ENCODE measurements at places on chromosomes 3 and 15.

DNA sequence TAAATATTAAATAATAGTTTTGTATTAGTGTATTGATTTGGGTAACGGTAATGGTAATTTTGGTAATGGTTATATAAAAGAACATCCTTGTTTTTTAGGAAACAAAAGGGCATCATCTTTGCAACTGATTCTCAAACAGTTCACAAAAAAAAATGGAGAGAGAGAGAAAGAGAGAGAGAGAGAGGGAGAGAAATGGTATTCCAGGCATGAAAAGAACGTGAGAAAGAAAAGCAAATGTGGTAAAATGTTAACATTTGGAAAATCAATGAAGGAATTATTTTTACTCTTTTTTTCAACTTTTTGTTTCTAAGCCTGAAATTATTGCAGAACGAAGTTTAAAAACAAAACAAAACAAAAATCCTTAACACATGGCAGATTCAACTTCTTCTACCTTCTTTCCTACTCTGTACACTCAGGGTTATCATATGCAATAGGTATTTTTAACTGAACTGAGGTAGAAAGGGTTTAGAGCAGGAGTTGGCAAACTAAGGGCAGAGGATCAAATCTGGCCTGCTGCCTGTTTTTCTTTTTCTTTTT, 2.2 kb upstream of the GLB1 start:
- no peak for DNase-seq

- DNase-seq: no peak
These were observed 138.3 kb downstream of the RYR3 start for GRCh38 chr15:33448961-33449606.

- DNase-seq: no peak
These were observed 497 bp upstream of the RPLP1 start for GRCh38 chr15:69451951-69452691.

DNA sequence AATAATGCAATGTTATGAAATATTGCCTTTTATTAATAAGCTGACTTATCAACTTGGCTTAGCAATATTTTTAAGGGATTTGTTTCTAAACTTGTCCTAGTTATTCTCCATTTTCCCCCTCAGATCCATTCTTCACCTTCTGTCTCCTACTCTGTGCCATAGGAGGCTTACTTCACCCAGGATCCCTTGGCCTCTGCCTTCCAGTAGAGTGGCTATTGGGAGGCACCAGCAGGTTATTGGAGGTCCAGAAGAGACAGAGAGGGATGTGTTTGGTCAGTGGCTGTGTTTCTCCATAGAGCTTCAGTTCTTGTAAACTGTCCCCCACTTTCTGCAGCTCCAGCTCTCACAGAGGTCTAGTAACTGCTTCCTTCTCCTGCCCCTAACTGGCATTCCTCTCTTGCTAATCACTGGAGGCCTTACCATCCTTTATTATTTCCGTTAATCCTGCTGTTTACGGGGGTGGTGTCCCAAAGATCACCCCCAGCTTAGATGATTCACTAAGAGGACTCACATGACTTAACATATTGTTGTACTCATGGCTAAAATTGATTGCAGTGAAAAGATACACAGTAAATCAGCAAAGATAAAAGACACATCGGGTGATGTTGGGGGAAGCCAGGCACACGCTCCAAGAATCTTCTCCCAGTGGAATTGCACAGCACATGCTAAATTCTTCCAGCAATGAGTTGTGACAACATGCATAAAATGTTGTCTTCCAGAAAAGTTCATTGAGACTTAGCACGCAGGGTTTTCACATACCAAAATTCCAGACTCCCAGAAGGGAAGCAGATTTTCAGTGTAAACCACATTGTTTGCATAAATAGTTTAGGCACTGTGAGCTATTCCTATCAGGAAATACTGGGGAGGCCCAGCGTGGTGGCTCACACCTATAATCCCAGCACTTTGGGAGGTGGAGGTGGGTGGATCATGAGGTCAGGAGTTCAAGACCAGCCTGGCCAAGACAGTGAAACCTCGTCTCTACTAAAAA, 67.5 kb downstream of the RPL22L1 start:
- no peak for DNase-seq

DNA sequence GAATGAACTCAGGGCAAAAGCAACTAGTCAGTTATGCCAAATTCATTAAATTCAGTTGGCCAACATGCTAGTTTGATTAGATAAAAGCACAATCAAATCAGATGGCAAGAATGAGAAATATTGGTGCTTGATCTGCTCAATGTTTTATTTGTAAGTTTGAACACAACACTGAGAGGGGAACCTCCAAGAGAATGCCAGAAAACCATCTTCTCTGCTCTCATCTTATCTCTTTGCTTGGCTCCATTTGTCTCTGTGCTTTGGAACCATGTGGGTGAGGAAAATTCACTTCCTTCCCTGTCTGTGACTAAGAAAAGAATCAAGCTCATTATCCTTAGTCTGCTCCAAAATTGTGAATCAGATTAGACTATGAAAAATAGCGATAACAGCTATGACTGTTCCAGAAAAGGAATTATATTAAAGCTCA, 43.6 kb upstream of the DCBLD2 start:
- no peak for DNase-seq

GRCh38 chr3:46844397-46844796, 18.8 kb downstream of the MYL3 start:
- no peak for DNase-seq

DNA sequence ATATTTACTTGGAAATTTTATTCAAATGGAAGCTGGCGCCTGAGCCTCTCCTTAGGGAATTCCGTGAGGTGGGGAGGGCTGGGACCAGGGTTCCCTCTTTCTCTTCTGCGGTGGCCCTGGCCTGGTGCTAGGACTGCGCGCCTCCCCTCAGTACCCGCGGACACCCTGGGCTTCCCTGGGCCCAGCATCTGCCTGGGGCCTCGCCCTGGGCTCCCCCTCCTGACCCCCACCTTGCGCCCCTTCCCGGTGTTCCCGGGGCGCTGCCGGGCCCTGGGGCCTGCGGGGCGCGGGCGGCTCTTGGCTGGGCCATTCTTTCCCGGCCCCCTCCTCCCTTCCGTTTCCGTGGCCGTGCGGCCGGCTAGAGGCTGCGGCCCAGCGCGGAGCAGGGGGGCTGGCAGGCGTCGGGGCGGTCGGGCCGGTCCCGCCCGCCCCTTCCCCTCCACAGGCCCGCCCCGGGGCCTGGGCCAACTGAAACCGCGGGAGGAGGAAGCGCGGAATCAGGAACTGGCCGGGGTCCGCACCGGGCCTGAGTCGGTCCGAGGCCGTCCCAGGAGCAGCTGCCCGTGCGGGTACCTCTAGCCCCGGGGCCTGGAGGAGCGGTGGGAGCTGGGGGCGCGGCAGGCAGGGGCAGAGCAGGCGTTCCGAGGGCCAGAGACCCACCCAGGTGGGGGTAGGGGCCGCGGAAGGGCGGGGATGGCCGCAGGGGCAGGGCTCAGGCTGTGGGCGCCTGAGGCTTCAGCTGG, at the start of gene FES:
FES (plus strand) TSS at position 529 of the 743 bp plus-strand sequence. CDS start 542 bp downstream, outside the sequence.
- peak; percentile 44 for DNase-seq

DNA sequence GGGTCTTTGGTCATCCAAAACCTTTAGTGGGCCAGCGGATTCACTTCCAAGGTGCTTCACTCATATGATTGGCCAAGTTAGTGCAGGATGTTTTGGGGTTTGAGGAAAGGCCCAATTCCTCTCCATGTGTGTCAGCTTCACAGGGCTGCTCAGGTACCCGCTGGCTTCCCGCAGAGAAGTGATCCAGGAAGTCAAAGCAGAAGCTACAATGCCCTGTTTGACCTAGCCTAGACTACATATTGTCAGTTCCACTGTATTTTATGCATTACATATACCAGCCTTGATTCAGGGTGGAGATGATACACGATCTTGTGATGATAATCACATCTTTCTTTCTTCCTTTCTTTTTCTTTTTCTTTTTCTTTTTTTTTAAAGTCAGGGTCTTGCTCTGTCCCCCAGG, 32.1 kb downstream of the PDE8A start:
- no peak for DNase-seq

GRCh38 chr3:13574798-13575451, 26.0 kb downstream of the FBLN2 start:
- DNase-seq: no peak

DNA sequence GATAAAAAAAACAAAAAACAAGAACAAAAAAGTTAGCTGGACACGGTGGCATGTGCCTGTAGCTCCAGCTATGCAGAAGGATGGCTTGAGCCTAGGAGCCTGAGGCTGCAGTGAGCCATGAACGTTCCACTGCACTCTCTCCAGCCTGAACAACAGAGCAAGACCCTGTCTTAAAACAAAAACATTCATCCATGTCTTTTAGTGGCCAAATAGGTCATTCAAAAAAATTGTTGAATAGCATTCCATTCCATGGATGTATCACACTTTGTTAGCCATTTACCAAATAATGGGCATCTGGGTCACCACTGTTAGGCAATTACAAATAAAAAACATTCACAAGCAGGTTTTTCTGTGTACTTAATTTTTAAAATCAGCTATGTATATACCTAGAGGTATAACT, 139.7 kb downstream of the STAG1 start:
- DNase-seq: no peak

DNA sequence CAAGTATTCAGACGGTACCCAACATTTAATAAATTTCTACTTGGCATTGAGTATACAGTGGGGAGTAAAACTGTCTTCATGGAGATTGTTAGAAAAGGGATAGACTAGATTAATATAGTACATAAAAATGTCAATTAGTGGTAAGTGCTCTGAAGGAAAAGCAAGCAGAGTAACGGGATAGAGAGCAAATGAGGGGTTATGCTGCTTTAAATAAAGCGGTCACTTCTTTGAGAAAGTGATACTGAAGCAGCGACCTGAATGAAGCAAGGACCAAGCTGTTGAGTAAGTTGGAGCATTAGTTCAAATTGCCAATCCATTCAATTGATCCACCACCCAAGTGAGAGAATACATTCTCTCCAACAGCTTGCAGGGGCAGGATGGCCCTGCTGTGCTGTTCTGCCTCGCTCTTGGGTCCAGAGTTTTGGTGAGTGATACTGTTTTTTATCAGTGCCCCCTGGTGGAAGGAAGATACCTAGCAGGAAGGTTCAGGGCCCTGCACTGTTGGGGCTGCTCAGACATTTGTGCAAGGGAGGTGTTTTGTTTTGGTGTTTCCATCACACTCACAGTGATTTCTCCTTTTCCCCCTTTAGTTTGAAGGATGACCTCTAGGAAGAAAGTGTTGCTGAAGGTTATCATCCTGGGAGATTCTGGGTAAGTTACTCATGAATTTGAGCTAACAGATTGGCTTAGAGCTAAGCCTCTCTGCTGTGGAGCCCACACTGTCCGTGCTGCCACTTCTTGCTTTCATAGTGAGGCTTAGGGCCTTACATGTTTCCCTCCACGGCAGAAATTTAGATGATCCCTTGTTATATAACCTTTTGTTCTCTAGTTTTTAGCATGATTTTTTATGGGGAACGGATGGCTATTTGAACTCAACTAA, 69.0 kb downstream of the RAB7A start:
- DNase-seq: peak; percentile 84

DNA sequence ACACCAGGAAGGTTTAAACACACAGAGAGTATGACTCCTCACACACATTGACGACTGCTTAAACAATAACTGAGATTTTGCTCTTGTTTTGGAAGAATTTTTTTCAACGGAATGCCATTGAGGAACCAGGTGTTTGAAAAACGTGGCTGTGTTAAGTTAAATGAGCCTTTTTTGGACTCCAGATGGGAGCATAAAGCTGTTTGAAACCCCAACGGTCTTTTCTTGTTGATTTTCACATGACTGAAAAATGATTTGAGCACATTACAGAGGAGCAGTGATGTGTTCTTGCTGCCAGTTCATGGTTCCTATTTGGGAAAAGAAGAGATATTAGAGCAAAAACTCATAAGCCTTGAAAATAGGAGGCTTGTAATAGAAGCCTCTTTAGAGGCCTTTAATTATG, 97.8 kb upstream of the SELENOK start:
- DNase-seq: no peak

GRCh38 chr3:18354701-18355100, 70.4 kb downstream of the SATB1 start:
- no peak for DNase-seq

- no peak for DNase-seq
These were observed 380.3 kb upstream of the CBLB start for GRCh38 chr3:106249159-106249558.

- DNase-seq: no peak
These were observed 25.3 kb upstream of the SELENOT start for GRCh38 chr3:150577855-150578254.

DNA sequence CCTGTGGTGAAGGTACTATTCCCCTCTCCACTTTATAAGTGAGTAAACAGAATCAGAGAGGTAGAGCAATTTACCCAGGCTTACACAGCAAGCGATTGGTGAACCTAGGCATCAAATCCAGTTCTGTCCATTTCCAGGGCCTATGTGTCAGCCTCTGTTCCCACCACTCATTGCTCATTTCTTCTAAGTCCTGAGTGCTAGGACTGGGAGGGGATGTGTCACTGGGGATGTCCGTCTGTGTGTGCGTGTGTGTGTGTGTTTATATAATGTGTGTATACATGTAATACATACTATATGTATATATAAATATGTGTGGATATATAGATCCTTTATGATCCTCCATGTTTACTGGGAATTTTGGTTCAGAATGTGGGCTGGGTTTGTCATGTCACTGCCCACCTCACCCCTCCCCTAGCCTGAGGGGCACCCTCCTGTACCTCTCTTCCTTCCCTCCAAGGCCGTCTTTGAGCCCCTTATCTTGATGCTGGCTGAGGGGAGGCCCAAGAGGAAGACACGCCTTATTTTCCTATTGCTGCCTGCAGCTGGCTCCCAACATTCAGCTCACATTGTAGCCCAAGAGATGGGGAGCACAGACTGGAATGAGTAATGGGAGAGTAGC, 2.1 kb downstream of the TMEM43 start:
- DNase-seq: no peak

GRCh38 chr3:71581457-71582035, 2.0 kb downstream of the FOXP1 start:
- DNase-seq: peak; percentile 15

DNA sequence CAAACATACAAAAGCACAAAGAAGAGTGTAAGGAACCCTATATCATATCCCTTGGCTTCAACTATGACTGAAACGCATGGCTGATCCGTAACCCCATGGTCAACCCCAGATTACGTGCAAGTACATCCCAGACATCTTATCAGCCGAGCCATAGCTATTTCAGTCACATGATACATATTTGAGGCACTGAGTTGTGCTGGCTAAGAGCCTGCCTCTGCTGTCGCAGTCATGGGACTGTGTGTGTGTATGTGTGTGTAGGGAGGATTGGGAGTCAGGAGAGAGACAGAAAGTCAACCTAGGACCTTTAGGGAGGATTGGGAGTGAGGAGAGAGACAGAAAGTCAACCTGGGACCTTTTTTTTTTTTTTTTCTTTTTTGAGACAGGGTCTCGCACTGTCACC, 8.4 kb downstream of the ST6GAL1 start:
- DNase-seq: no peak

- DNase-seq: no peak
These were observed 181.0 kb upstream of the GADL1 start for GRCh38 chr3:31075471-31075870.

- DNase-seq: no peak
These were observed 227.8 kb upstream of the PLSCR5 start for GRCh38 chr3:146832857-146833458.

DNA sequence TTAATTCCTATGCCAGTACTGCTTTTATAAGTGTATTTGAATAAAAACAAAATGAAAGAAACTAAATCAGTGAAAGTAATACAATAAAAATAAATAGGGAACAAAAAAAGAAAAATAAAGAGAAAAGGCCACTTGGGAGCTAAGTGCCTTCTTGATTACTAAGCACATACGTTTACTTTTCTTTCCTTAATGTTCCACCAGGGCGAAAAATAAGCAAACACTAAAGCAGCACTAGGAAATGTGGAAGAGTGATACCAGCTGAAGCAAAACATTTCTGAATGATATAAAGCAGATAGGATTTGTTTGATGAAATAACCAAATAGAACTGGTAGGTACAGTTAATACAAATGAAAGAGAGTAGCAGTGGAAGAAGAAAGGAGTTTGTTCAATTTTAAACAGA, 132.8 kb upstream of the ZPLD1 start:
- no peak for DNase-seq

- no peak for DNase-seq
These were observed 118.2 kb upstream of the RAP2B start for GRCh38 chr3:153043729-153044328.

Measured in CD4-positive, alpha-beta T cell treated with Interleukin-1 beta for 1 hour (primary cell).